Endodermal cell (in vitro differentiated cells): ENCODE measurements at places on chromosomes 2 and 18.

- DNase-seq, result peak; percentile 14
- H3K4me3 ChIP-seq, result no peak overlapping the region
- no peaks in the 10 kb centered on the region for H3K4me1 ChIP-seq
These were observed 47.8 kb upstream of the AGAP1 start for GRCh38 chr2:235446082-235446481.

DNA sequence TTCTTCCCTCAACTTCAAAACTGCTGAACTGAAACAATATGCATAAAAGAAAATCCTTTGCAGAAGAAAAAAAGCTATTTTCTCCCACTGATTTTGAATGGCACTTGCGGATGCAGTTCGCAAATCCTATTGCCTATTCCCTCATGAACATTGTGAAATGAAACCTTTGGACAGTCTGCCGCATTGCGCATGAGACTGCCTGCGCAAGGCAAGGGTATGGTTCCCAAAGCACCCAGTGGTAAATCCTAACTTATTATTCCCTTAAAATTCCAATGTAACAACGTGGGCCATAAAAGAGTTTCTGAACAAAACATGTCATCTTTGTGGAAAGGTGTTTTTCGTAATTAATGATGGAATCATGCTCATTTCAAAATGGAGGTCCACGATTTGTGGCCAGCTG, 8.4 kb downstream of the HOXD8 start:
- peaks cover 3% of the 10 kb centered on the region for H3K4me1 ChIP-seq
- H3K27me3 ChIP-seq, result peaks cover 98% of the 10 kb centered on the region
- H3K27ac ChIP-seq, result no peak overlapping the region
- no peaks in the 10 kb centered on the region for H3K36me3 ChIP-seq

DNA sequence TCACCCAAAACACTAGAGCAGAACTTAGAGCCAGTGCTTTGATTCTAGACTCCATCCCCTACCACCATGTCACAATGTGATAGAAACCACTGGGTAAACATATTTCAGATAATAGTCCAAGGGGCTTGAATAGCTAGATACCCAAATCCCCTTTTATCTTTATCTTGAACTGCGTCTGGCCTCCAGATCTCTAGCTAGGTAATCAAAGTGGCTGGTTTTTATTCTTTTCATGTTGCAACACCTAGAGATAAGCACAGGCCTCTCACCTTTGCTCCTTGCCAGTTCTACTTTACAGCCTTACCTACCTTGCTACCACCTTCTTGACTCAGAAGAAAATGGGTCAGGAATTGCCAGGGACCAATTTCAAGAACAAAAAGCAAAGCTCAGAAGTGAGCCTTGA, 171.2 kb downstream of the C1D start:
- no peak overlapping the region for H3K27ac ChIP-seq
- no peak for DNase-seq
- H3K27me3 ChIP-seq, result peaks cover 57% of the 10 kb centered on the region
- H3K4me1 ChIP-seq, result peaks cover 29% of the 10 kb centered on the region
- no peaks in the 10 kb centered on the region for H3K36me3 ChIP-seq

GRCh38 chr2:172214252-172214651, 111.6 kb upstream of the DLX2 start:
- H3K4me1 ChIP-seq, result no peaks in the 10 kb centered on the region
- no peak for DNase-seq
- no peak overlapping the region for H3K4me3 ChIP-seq
- no peaks in the 10 kb centered on the region for H3K36me3 ChIP-seq
- H3K27me3 ChIP-seq, result no peaks in the 10 kb centered on the region

DNA sequence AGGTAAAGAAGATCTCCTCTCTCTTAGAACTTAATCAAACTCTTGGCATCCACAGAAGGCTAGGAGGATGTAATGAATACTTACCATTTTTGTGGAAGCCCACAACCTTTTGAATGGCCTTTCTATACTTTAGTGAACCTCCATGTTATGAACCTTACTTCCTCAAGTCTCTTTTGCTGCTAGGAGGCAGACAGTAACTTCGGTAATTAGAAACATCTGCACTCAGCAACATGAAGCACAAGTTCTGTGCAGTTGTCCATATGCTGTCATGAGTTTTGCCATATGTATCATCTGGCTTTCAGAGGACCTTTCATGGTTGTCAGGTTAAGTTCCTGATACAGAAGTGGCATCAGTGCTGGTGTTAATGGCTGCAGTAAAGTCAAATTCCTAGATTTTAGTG, 50.4 kb downstream of the PDK1 start:
- H3K27me3 ChIP-seq, result no peaks in the 10 kb centered on the region
- no peak overlapping the region for H3K27ac ChIP-seq
- DNase-seq, result no peak
- peaks cover 4% of the 10 kb centered on the region for H3K36me3 ChIP-seq

DNA sequence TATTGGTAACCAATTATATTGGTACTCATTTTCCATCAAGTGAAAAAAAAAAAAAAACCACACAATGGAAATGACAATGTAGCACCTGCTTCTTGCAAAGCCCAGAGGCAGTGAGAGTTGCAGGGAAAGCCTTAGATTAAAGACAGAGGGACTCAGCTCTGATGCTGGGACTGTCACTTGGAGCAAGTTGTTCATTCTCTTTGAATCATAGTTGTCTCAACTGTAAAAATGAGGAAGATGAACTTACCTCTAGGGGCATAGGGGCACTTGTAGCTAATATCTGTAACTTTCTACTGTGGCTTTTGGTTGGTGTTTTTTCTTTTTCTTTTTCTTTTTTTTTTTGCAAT, 81.4 kb upstream of the LPIN2 start:
- no peaks in the 10 kb centered on the region for H3K4me1 ChIP-seq
- no peak overlapping the region for H3K4me3 ChIP-seq
- no peak for DNase-seq

GRCh38 chr2:136932700-136933099, 167.4 kb downstream of the THSD7B start:
- H3K4me3 ChIP-seq, result no peak overlapping the region
- H3K4me1 ChIP-seq, result peaks cover 2% of the 10 kb centered on the region
- peak; percentile 80 for DNase-seq
- H3K27me3 ChIP-seq, result no peaks in the 10 kb centered on the region
- H3K36me3 ChIP-seq, result no peaks in the 10 kb centered on the region
- H3K27ac ChIP-seq, result no peak overlapping the region

- H3K27me3 ChIP-seq, result no peaks in the 10 kb centered on the region
- H3K36me3 ChIP-seq, result no peaks in the 10 kb centered on the region
- H3K4me3 ChIP-seq, result no peak overlapping the region
- no peak overlapping the region for H3K27ac ChIP-seq
These were observed 70.7 kb downstream of the CABYR start for GRCh38 chr18:24209558-24209957.

DNA sequence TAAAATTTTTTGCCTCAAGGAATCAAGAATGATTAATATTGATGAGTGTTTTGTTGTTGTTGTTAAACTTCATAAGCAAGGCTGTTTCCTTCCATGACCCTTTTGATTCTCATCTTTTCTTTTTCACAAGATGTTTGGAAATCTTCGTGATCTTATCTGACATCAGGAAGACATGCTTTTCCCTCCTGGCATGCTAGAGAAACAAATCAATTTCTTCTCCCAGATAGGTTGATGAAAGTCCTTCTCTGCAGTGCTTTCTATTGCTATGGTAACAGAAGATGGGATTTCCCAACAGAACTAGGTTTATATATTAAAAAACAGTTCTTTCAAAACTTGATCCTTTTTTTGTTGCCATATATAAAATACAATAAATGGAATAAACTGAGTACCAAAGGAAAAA, 85.2 kb downstream of the EML6 start:
- H3K36me3 ChIP-seq, result no peaks in the 10 kb centered on the region
- no peak for DNase-seq
- no peaks in the 10 kb centered on the region for H3K27me3 ChIP-seq
- peaks cover 5% of the 10 kb centered on the region for H3K4me1 ChIP-seq
- no peak overlapping the region for H3K27ac ChIP-seq

GRCh38 chr18:24176727-24177416, 38.0 kb downstream of the CABYR start:
- H3K27ac ChIP-seq, result no peak overlapping the region
- H3K4me3 ChIP-seq, result no peak overlapping the region
- H3K4me1 ChIP-seq, result peaks cover 11% of the 10 kb centered on the region
- H3K36me3 ChIP-seq, result no peaks in the 10 kb centered on the region

GRCh38 chr2:3779496-3780049, 76.2 kb downstream of the DCDC2C start:
- no peak overlapping the region for H3K27ac ChIP-seq
- no peak overlapping the region for H3K4me3 ChIP-seq
- no peaks in the 10 kb centered on the region for H3K27me3 ChIP-seq
- no peak for DNase-seq

- H3K36me3 ChIP-seq, result no peaks in the 10 kb centered on the region
- H3K27me3 ChIP-seq, result no peaks in the 10 kb centered on the region
- DNase-seq, result no peak
- no peak overlapping the region for H3K4me3 ChIP-seq
These were observed 42.4 kb downstream of the KLHL29 start for GRCh38 chr2:23427350-23427749.

GRCh38 chr2:167944825-167945659, 302.4 kb downstream of the STK39 start:
- H3K27me3 ChIP-seq, result no peaks in the 10 kb centered on the region
- H3K36me3 ChIP-seq, result no peaks in the 10 kb centered on the region
- no peak overlapping the region for H3K27ac ChIP-seq
- no peak for DNase-seq

DNA sequence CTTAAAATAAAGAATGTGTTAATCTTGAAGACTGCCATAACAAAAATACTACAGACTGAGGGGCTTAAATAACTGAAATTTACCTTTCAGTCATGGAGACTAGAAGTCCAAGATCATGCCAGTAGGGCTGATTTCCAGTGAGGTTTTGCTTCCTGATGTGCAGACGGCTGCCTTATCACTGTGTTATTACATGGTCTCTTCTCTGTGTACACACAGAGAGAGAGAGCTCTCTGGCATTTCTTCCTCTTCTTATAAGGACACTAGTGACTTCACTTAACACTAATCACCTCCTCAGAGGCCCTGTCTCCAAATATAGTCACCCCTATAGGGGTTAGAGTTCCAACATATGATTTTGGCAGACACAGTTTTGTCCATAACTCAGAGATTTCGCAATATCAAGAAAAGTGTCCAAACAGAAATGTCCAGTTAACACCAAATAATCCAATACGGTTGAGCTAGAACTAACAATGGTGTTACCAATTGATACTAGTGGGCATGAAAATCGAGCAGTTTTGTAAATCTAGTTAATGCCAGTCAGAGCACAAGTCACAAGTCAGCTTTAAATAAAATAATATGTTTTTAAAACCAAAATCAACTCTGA, 399.8 kb downstream of the ADCYAP1 start:
- no peaks in the 10 kb centered on the region for H3K36me3 ChIP-seq
- no peak for DNase-seq
- no peaks in the 10 kb centered on the region for H3K4me1 ChIP-seq

GRCh38 chr2:231680285-231680991, 27.9 kb upstream of the PTMA start:
- H3K4me1 ChIP-seq, result peaks cover 3% of the 10 kb centered on the region
- H3K27me3 ChIP-seq, result no peaks in the 10 kb centered on the region
- peak overlapping the region; percentile 76 for H3K4me3 ChIP-seq
- no peaks in the 10 kb centered on the region for H3K36me3 ChIP-seq
- DNase-seq, result peak; percentile 96

- no peak overlapping the region for H3K4me3 ChIP-seq
- no peak for DNase-seq
- no peaks in the 10 kb centered on the region for H3K4me1 ChIP-seq
- H3K27ac ChIP-seq, result no peak overlapping the region
- H3K36me3 ChIP-seq, result no peaks in the 10 kb centered on the region
- no peaks in the 10 kb centered on the region for H3K27me3 ChIP-seq
These were observed 41.1 kb downstream of the GRHL1 start for GRCh38 chr2:9992427-9993187.

- no peaks in the 10 kb centered on the region for H3K27me3 ChIP-seq
- DNase-seq, result no peak
- no peak overlapping the region for H3K4me3 ChIP-seq
- peaks cover 4% of the 10 kb centered on the region for H3K4me1 ChIP-seq
- no peaks in the 10 kb centered on the region for H3K36me3 ChIP-seq
These were observed 30.9 kb downstream of the XDH start for GRCh38 chr2:31383471-31384153.

- DNase-seq, result peak; percentile 59
- peak overlapping the region; percentile 98 for H3K4me3 ChIP-seq
- H3K27me3 ChIP-seq, result no peaks in the 10 kb centered on the region
- peaks cover 32% of the 10 kb centered on the region for H3K36me3 ChIP-seq
- peak overlapping the region; percentile 74 for H3K27ac ChIP-seq
These were observed 1.7 kb downstream of the TRIP12 start for GRCh38 chr2:229920011-229920641.

DNA sequence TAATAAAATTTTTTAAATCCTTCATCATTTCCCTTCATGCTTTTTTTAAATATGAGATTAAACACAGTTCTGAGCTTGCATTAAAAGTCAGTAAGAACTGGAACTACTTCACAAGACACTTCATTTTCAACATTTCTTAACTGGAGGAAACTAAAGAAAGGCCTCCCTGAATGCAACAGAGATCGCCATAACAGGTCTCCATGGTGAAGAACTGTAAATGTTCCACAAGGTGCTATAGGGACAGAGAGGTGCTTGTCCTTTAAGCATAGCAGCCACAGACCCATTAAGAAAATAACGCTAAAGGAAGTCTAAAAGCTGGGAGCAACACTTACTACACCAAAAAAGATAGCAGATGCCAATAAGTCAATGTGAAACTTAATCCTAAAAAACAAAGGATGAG, 8.5 kb downstream of the STAM2 start:
- no peak overlapping the region for H3K27ac ChIP-seq
- DNase-seq, result no peak
- H3K4me3 ChIP-seq, result no peak overlapping the region
- no peaks in the 10 kb centered on the region for H3K36me3 ChIP-seq
- no peaks in the 10 kb centered on the region for H3K27me3 ChIP-seq

- H3K27ac ChIP-seq, result peak overlapping the region; percentile 42
- H3K4me3 ChIP-seq, result peak overlapping the region; percentile 92
- no peaks in the 10 kb centered on the region for H3K27me3 ChIP-seq
- no peak for DNase-seq
- H3K36me3 ChIP-seq, result peaks cover 14% of the 10 kb centered on the region
These were observed 586 bp downstream of the STK16 start for GRCh38 chr2:219245899-219246230.

DNA sequence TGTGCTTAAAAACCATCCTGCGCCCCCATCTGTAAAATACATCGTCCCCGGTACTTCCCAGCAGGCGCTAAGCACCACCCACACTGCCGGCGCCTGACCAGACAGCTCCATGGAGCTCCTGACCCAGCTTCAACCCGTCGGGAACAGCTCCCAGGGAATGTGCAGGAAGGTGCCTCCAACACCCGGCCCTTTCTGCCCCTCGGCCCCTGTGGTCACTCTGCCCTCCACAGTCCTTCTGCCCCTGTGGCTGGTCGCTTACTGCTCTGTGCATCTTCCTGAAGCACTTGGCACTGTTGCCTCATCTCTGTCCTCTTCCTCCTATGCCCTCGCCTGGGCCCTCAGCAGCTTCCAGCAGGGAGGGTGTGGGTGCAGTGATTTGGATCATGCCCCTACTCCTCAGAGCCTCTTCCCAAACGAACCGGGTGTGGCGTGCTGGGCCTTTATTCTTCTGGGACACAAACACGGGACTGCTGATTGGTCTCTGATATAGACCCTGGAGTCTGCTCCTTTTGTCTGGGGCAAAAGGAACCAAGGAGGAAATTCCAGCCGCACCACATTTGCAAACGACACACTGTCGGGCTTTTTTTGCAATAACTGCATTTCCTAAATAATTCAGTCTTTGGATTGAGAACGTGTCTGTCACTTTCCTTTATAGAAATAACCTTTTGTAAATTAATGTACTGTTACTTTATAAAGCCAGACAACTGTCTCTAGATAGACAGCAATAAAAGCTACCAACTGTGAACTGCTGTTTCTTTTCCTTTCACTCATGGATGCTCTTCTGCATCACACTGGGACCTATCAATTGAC, 65.9 kb downstream of the ADI1 start:
- no peak overlapping the region for H3K4me3 ChIP-seq
- H3K4me1 ChIP-seq, result no peaks in the 10 kb centered on the region
- H3K27ac ChIP-seq, result peak overlapping the region; percentile 57
- DNase-seq, result peak; percentile 41
- H3K27me3 ChIP-seq, result no peaks in the 10 kb centered on the region
